Muscle of back (tissue), 13 donors: ENCODE measurements at places on chromosomes 12 and 14. TPM values are rescaled to one million over a fixed set of nuclear protein-coding genes. Genes with fewer than 3 reads are reported as not detected.

The SYNDIG1L gene
- polyA plus RNA-seq: 0.16 TPM

GRCh38 chr14:101975231-101975630 lies 10.9 kb downstream of the DYNC1H1 start:
- no peak for DNase-seq

DNA sequence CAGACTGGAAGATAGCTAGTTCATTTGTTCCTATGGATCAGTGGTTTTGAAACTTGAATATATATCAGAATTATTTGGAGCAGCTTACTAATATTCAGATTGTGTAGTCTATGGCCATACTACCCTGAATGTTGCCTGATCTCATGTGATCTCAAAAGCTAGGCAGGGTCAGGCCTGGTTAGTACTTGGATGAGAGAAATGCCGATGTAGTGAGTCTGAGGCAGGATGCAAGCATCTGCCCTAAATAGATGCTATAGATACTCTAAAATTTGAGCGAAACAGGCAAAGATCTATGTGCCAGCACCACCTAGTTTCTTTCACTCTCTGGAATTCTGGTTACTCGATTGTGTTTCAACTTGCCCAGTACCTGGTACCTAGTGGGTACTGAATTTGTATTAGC lies 40.9 kb downstream of the FRMD6 start:
- no peak for DNase-seq

- peak; percentile 7 for DNase-seq
Measured at GRCh38 chr12:9588749-9589148, 19.0 kb downstream of the KLRB1 start.

DNA sequence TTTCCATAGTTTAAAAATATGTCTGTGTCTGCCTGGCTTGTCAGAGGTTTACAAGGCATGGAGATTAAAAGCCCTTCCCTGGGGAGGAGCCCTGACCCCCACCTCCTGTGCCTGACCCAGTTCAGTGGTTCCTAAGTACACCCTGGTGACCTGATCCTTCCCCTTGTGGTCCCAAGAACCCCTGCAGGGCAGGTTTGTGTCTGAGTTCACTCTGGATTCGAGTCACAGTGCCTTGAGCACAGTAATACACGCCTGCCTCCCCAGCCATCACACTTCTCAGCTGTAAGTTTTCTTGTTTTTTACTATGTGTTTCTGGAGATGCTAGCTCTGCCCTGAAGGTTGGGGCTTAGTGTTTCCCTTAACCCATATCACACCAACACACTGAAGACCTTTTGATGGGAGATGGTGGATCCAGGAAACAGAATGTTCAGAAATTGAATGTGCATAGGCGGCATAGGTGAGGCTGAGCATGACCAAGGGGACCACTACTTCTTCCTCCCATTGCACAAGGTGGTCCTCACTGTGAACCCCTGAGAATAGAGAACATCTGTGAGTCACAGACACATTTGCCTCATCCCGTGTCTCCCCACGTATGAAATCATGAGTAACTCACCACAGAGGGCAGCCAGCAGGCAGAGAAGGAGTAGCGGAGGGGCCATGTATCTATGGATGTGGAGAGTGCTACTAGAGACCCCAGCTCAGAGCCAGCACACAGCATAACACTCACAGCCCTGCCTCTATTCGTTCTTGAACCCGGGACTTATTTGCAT lies 962.9 kb downstream of the TMEM121 start:
- DNase-seq: no peak

DNA sequence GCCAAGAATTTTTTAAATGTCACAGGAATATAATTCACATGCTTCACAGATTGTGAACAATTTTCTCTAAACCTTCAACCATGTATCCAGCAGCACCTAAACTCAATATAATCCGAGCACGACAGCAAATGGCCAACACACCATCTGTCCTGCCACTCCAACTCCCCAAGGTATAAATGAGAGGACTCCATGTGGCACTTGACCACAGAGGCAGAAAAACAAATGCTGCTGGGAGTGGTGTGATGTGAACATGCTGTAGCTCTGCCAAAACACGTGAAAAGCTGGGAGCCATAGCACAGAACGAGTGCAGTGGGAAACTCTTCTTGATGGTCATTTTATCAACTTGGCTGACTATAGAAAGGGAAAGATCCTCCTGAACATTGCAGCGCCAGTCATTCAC lies 70.9 kb downstream of the LLPH start:
- no peak for DNase-seq

GRCh38 chr12:28489246-28489645 lies 299.0 kb downstream of the CCDC91 start:
- DNase-seq: peak; percentile 3

DNA sequence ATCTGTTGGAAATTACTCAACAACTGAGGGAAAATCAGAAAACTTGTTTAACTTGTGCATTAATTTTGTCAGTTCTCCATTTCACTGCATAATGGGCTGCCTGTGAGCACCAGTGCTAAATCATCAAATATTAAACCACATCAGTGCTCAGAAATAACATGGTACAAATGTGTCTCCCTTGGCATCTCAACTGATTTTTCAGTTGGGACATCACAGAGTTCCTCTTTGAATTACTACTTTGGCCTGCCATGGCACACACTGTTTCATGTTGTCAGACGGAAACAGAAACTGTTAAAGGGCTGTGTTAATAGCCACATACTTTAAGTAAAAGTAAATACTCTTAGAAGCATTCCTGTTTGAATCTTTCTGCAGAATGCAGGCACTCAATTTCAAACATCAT lies 42.1 kb upstream of the STRN3 start:
- DNase-seq: no peak
